ENCODE measurements at places on chromosomes 16 and 17.

GRCh38 chr17:4908301-4908700, 5.4 kb upstream of the CHRNE start:
- no peak for DNase-seq

- DNase-seq = no peak
Observed at GRCh38 chr16:85909932-85910853, 11.2 kb downstream of the IRF8 start.

DNA sequence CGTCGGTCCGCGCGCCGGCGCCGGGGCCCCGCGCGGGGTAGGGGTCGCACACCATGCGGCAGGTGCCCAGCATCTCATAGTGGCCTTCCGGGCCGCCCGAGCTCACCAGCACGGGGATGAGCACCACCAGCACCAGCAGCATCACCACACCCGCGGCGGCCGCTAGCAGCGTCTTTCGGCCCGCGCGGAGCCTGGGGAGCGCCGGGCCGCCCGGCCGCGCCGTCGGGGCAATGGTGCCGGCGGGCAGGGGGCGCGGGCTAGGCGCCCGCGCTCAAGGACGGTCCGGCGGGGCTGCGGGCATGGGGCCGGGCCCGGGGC, 237 bp downstream of the C1QL1 start:
- DNase-seq = no peak

DNA sequence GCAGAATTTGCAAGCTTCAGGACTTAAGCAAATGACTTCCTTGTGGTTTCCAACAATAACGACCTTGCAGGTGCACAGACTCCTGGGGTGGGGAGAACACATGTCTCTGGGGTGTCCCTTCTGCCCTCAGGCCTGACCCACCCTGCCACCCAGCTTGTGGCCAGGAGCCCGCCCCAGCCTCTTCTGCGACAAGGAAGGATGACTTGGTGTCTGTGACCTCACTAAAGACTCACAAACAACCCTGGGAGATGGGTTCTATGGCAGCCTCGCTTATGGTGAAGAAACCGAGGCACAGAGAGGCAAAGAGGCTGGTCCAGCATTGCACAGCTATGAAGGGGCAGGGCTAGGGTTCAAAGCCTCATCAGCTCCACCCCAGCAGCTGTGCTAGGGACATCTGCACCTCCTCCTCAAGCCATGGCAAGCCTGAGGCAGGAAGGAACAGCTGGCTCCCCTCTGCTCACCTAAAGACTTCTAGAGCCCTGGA, 2.6 kb downstream of the ATP2A3 start:
- no peak for DNase-seq

DNA sequence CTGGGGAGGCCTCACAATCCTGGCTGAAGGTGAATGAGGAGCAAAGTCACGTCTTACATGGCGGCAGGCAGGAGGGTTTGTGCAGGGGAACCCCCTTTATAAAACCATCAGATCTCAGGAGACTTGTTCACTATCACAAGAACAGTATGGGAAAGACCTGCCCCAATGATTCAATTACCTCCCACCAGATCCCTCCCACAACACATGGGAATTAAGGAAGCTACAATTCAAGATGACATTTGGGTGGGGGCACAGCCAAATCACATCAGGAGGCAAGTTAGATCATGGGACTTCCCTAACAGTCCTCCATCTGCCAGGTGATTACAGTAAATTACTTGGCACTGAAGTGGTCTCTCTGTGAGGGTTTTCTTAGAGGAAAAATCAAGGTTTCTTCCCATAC, 5.3 kb downstream of the TMEM114 start:
- DNase-seq = no peak

DNA sequence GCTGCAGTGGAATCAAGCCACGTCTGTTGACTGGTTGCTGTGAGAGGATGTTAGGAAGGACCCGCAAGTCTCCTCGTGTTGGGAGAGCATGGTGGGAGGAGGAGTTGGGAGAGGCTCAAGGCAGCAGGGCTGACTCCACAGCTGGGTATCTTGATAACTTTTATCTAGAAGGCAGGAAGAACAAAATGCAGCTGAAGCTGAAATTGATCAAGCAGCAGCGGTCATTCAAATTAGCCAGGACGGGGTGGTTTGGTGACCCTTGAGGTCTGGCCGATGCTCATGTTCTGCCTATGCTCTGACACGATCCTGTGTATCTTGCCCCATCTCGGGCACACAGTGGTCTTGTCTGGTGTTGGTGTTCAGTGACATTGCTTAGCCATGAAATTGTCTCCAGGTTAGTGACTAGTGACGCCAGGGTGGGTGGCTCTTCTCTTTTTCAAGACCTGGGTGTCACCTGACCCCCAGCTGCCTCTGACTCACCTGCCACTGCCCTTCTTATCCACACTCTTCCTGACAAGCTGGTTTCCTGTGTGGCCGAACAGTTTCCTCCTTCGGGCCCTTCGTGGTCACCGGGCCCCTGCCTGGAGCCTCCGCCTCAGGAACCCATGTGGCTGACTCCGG, 19.1 kb downstream of the NPTX1 start:
- DNase-seq = no peak

Measured in ACHN (cell line).